Right lobe of liver (tissue), 6 donors: ENCODE measurements at places on chromosomes 2 and 18.

DNA sequence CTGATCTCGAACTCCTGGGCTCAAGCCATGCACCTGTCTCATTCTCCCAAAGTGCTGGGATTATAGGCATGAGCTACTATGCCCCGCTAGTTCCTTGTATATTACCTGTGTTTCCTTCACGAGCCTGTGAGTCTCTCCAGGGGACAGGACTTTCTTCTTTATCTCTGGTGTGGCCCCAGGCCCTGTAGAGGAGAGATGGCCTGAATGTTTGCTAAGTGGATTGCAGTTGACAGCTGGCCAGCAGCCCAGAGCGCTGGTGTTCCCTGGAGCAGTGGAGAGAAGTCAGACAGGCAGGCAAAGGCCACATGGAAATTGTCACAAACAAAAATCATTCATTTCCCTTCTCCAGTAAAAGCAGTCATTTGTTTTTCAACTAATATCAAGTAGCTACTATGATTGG lies 17.9 kb downstream of the LPIN1 start:
- DNase-seq = peak; percentile 78

DNA sequence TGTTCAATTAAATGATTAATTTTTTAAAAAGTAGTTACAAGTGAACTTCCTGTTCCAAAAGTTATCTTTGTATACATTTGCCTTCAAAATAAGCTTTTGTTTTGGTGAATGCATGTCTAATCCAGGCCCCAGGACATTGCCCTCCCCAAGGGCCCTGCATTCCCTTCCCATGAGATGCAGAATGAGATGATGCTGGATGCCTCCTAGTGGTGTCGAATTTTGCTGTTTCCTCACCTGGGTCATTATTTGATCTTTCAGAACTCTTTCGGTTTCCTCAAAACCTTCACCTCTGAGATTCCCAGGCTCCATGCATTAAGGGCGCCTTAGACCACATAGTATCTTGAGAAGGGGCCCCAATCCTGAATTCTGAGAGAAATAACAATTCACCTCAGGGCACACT lies 728.8 kb downstream of the CNTNAP5 start:
- DNase-seq = no peak

GRCh38 chr2:28233164-28233676 lies 159.4 kb upstream of the FOSL2 start:
- DNase-seq = no peak

DNA sequence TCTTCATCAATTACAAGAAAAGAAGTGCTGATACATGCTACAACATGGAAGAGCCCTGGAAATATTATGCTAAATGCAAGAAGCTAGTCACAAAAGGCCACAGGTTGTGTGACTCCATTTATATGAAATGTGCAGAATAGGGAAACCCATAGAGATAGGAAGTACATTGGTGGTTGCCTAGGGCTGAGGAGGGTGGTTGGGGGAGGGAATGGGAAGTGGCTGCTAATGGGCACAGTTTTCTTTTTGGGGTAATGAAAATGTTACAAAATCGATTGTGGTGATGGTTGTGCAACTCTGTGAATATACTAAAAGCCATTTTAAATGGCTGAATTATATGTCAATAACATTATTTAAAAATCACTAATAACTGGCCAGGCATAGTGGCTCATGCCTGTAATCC lies 24.3 kb upstream of the RESP18 start:
- no peak for DNase-seq
